ENCODE measurements at places on chromosomes 3 and 15. TPM values are rescaled to one million over a fixed set of nuclear protein-coding genes. Genes with fewer than 3 reads are reported as not detected.

- no peaks in the 10 kb centered on the region for H3K36me3 ChIP-seq
- no peak overlapping the region for H3K27ac ChIP-seq
- DNase-seq: no peak
- H3K4me1 ChIP-seq: no peaks in the 10 kb centered on the region
- H3K4me3 ChIP-seq: no peak overlapping the region
Measured at GRCh38 chr3:146102885-146103284, 58.1 kb downstream of the PLOD2 start.

Gene DIS3L
- total RNA-seq: 27.8 TPM

DNA sequence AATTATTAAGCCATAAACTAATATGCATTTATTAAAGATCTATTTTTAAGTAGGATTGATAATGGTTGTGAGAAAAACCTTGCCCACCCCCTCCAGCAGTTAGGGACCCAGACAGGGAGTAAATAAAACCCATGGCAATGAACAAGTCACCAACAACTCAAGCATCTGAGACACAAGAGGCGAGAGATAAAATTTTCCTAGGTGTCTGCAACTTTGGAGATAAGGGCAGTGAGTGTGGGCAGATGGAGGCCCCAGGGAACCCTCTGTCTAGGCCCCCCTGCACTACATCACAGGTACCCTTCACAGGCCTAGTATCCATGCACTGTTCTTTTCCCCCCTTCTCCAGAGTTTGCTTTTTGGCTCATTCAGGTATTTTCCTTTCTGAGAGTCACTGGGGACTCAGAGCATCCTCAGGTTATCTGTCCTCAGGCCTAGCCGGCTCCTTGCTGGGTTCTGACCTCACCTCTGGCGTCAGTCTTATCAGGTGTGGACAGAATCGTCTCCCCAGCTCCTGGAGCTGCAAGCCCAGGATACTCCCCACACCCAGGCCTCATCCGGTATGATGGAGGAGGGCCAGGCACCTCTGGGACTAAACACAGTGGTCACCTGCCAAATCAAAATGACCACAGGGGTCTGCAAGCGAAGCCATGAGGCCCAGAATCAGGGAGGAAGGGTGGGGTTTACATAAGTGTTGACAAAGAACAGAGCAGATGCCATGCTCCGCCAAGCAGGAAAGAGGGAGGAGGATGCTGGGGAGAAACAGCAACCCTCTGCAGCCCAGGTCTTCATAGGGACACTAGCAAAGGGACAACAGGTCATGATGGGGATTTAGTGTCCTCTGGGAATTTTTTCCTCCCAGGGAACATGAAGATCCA lies 50.4 kb downstream of the CCNL1 start:
- no peak for DNase-seq
- no peak overlapping the region for H3K4me3 ChIP-seq
- no peaks in the 10 kb centered on the region for H3K36me3 ChIP-seq
- peaks cover 14% of the 10 kb centered on the region for H3K4me1 ChIP-seq
- no peak overlapping the region for H3K27ac ChIP-seq
- peaks cover 2% of the 10 kb centered on the region for H3K27me3 ChIP-seq

Gene AADAC
- total RNA-seq: not detected

DNA sequence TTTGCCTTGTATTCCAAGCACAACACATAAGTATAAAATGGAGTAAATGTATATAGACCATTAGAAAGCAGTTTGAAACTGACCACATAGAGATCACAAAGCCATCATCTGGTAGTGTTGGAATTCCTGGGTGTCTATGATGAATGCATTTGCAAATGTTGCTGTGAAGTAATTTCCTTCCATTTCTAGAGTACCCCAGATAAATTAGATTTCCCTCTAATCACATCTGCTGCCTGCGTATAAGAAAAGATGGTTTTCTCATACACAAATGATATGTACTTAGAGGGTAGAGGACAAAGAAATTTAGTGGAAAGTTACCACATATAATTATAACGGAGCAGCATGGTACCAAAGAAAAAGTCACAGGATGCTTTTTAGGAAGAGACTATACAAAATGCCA lies 1117.8 kb downstream of the IGSF11 start:
- H3K27me3 ChIP-seq: no peaks in the 10 kb centered on the region
- H3K27ac ChIP-seq: no peak overlapping the region
- no peak for DNase-seq
- no peaks in the 10 kb centered on the region for H3K36me3 ChIP-seq
- H3K4me3 ChIP-seq: no peak overlapping the region

Measured in activated naive CD8-positive, alpha-beta T cell treated with anti-CD3 and anti-CD28 coated beads, Interleukin-2, amount 10 ng/mL, durations not matched to agents 7 days and 5 days (primary cell).